ENCODE measurements at places on chromosomes 12 and 14.

GRCh38 chr12:56160894-56161689 lies 2.9 kb downstream of the MYL6 start:
- DNase-seq: no peak

GRCh38 chr12:109018296-109018695 lies 2.6 kb downstream of the SVOP start:
- DNase-seq: no peak

DNA sequence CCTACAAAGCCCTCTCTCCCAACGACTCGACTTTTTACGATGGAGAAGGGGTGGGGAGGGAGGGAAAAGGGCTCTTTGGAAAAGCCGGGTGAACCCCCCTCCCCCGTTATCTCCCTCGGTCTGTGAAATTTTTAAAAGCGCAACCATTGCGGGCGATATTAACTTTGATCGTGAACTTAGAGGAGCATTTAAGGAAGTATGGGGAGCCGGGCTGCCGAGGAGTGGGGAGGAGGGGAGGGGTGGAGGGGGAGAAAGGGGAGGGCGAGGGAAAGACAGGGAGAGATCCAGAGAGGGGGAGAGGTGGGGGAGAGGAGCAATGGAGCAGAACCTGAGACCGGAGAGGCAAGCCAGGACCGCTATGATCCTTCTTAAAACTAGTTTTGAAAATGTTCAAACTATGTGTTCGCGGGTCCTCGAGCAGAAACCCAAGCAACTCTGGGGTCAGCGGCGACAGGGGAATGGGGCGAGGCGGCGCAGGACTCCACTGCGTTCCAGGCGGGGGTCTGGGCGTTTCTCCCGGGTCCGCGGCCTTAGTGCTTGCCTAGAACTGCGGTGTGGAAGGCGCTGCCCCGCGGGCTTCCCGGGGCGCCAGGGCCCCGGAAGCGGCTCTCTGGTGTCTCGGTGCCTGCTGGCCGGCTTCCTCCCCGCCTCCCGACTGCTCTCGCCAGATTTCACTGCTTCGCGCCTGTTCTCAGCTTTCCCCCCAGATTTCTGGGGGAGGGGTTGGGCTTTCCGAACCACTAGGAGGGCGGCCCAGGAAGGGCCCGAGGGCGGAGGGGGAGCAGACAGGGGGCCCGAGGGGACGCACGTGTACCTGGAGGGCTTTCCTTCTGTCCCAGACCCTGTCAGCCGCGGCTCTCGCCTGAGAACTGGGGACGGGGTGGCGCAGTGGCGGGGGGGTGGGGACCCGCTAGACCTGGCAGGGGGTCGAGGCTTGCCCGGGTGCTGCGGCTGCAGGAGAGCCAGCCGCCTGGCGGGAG lies at the start of gene HOTAIR:
TSS of gene HOTAIR (minus strand) at position 871 of the 980 bp plus-strand sequence.
- no peak for DNase-seq

GRCh38 chr14:93103392-93104080 lies 12.2 kb downstream of the ITPK1 start:
- no peak for DNase-seq

- no peak for DNase-seq
Measured at GRCh38 chr12:17810399-17810798, 279.6 kb downstream of the RERGL start.

- DNase-seq: no peak
Measured at GRCh38 chr12:5244513-5244972, 187.4 kb upstream of the NTF3 start.

DNA sequence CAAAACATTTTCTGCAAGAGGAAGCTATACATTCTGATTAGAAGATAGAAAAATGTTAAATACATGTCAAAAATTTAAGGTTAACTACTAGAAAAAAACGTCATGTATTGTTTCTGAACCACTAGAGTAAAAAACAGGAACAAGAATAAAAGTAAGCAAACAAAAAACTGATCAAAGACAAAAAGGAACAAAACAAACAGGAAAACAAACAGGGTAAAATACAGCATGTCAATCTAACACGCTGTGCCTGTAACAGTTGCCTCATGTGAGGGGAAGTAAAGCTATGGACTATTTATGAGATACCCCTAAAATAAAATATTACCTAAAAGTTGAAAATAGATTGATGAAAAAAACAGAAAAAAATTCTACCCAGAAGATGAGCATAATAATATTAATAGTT lies 43.9 kb downstream of the EGLN3 start:
- no peak for DNase-seq

DNA sequence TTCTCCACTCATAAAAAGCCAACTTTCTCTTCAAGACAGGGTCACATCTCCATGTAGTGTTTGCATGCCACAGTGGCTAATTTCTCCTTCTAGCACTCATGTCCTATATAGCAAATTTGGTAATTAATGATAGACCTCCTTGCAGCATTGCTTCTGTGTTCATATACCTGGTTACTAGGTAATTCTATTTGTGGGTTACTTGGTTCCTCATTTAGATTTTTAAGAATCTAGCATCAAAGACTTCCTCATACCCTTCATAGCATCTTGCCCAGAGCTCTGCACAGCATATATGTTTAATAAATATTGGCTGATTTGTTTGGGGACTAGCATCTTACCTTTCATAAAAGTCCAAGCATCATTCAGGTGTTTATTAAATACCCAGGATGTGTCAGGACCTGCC lies 152.1 kb downstream of the DUSP6 start:
- no peak for DNase-seq

Data from NCI-H1436 treated with DMSO at 0.1 percent for 48 hours (cell line).